Activated CD4-positive, alpha-beta memory T cell treated with anti-CD3 and anti-CD28 coated beads for 36 hours (primary cell): ENCODE measurements at places on chromosomes 2 and 18. TPM values are rescaled to one million over a fixed set of nuclear protein-coding genes. Genes with fewer than 3 reads are reported as not detected.

The UBE2F gene
- total RNA-seq, result 50.7 TPM

The LBH gene
- 109 TPM for total RNA-seq

The CRYGD gene
- total RNA-seq, result not detected

The CLEC4F gene
- not detected for total RNA-seq

The CDH2 gene
- total RNA-seq, result not detected
